Stimulated activated CD8-positive, alpha-beta memory T cell treated with anti-CD3 and anti-CD28 coated beads, Interleukin-7, amount 100 ng/mL, for 1 hour (primary cell): ENCODE measurements at places on chromosomes 4 and X.

DNA sequence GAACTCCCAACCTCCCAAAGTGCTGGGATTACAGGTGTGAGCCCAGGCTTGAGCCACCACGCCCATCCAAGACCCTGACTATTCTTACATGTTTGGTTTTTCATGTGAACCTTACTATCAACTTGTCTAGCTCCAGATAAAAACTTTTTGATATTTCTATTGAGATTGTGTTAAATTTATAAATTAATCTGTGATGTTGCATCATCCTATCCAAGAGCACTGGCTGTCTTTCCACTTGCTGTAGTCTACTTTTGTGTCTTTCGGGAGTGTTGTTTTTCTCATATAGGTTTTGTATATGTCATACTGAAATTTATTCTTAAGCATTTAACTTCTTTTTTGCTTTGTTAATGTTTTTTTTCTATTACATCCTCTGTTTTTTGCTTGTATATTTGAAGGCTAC lies 34.6 kb downstream of the BRCC3 start:
- no peak for DNase-seq

GRCh38 chrX:155031657-155032056 lies 5.0 kb downstream of the FUNDC2 start:
- DNase-seq, result no peak

DNA sequence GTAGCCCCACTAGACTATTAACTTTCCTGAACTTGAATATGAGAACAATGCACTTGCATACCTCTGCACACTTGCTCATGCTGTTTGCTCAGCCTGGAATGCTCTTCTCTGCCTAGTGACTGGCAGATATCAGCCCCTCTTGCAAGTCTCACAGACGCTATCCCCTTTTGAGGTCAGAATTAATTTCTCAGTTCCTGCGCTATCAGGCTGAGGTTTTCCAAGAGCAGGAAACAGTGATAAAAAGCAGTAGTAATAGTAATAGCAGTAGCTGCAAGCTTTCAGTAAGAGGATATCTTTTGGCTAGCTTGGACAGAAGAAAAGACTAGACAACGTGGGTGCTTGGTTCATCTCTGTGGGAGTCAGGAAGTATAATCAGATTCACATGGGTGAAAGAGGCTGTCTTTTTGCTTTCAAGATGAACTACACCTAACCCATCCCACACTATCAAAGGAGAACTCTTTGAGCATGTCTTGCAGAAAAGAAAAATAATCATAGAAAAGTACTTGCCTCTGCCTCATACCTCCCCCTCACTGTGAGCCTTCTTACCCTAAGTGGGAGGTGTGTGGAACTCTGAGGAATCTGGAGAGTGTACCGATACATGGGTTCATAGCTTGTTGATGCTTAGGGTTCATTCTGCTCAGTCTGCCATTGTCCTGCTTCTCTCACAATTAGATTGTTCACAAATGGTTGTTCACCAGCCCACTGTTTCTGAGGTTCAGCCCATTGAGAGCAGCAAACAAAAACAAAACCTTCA lies 11.3 kb upstream of the DRP2 start:
- DNase-seq, result no peak

- DNase-seq, result no peak
Observed at GRCh38 chr4:100100985-100101384, 89.3 kb downstream of the DDIT4L start.

DNA sequence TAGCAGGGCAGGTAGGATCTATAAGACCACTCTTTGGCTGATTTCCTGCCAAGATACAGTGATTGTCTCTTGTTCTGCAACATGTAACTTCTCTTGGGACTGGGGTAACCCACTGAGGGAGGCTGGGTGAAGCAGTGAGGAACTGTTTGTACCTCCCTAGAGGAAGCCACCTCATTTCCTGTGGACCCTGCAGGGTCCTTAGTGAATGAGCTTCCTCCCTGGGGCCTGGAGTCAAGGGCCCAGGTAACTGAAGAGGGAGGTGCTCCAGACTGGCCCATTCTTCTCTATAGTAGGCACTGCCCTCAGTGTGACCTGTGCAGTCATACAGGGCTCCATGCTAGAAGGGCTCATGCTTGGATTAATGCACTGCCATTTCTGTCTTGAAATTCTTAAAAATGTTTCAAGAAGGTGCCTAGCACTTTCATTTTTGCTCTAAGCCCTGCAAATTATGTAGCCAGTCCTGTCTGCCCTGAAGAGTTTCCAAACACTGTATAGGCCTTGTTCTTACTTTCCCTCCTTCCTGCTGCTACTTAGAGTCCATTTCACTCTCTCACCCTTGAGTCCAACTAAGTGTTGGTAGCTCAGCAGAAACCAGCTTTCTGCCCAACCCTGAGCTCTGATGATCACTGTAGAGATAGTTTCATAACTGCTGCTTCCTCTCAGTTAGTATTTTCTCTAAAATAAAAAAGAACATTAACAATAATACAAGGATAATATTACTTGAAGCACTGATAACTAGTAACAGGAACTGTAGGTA lies 8.5 kb upstream of the GRIA3 start:
- DNase-seq, result no peak

DNA sequence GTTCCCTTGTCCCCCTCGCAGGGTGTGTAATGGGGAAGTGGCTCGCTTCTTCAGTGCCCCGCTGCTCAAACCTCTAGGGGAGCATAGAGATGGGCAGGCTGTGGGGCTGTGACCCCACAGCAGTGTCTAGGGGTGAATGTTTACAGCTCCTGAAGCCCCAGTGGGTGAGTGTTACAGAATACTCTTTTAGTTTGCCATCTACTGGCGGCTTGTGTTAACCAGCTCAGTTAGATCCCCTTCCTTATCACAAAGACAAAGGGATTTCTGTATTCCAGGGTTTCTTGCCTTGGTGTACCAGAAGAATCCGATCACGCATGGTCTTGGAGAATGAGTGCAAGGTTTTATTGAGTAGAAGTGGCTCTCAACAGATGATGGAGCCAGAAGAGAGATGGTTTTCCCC lies 108.1 kb upstream of the IQCM start:
- DNase-seq, result no peak

DNA sequence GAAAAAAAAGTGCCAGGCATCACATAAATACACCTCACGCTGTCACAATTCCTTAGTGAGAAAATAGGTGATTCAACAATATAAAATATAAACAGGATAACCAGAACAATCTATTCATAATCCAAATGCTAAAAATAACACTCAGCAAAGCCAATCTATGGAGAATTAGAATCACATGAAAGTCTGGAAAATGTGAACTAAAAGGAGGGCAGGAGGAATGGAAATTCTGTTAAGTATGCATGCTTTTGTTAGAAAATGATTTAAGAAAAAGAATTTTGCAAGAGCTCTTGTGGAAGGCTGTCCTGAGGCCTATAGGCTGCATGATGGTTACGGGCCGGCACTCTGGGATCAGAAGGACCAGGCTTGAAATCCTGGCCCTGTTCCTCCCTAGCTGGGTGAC lies 70.6 kb upstream of the PROM1 start:
- no peak for DNase-seq

DNA sequence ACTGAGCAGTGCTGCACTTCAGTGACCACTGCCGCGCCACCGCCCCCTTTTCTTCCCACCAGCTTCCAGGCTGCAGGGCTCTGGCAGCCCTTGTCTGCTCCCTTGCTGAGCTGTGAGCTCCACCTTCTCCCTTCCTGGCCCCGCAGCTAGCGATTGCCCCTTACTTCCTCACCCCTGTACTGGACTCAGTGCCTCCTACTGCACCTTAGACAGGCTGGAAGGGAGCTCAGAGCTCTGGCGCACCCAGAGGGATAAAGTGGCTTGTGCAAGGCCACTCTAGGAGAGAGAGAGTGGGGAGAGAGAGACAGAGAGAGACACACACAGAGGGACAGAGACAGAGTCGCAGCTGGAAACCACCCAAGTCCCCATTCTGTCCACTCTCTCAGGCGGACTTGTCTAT lies 6.0 kb downstream of the RASL11B start:
- no peak for DNase-seq

- DNase-seq, result no peak
Observed at GRCh38 chr4:55172694-55173287, 47.4 kb upstream of the KDR start.

DNA sequence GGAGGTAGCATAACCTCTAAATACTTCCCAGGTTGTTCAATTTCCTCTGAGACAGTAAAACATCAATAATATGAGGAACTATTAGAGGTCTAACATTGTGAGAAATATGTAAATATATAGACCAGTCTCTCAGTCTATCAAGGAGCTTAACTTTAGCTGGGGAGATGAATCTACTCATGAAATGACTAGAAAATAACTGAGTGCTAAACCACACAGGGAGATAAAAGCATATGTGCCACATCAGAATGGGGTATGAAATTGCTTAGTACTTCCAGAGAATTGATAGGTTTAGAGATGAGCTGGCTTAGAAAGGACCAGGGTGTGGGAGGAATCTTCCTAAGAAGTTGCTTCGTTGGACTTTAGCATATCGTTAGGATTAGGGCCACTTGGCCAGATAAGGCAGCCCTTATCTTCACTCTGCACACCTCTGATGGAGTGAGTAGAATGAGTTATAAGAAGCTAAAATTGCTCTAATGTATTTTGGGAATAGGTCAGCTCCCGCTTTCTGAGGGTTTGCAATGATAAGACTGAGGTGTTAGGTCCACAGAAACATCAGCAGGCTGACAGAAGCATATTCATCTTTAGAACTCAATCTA lies 299.2 kb downstream of the UNC5C start:
- DNase-seq, result no peak

DNA sequence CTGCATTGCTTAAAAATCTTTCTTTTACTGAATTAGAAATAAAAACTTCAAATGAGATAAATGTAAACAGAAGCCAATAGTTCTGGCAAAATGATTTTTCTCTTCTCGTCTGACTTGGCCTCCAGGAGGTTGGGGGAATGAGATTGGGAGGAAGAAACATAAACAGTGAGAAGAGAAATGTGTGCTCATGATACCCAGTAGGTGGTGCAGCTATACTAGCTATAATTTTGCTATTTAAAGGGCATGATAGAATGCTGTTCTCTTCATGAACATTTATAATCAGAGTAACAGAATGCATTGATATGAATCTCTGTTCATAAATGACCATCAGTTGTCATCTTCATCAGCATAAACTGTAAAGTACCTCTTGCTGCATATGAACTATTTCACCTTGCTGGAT lies 85.5 kb downstream of the TACR3 start:
- no peak for DNase-seq

- no peak for DNase-seq
Observed at GRCh38 chr4:112073181-112073580, 72.1 kb upstream of the FAM241A start.

DNA sequence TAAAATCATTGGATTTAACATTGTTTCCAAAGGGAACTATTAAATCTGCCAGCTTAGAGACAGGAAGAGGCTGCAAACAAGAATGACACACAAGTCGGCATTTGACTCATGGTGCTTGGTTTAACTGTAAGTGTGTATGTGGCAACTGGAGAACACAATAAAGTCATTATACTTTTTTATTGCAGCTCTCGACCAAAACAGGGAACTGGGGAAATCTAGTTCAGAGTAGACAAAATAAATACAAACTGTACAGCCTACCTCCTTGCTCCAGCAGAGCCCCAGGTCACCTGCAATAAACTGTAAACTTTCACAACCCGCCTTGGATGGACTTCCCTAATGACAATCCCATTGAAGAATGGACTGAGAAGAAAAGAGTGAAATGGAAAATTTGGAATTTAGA lies 24.0 kb downstream of the NPY5R start:
- DNase-seq, result no peak

DNA sequence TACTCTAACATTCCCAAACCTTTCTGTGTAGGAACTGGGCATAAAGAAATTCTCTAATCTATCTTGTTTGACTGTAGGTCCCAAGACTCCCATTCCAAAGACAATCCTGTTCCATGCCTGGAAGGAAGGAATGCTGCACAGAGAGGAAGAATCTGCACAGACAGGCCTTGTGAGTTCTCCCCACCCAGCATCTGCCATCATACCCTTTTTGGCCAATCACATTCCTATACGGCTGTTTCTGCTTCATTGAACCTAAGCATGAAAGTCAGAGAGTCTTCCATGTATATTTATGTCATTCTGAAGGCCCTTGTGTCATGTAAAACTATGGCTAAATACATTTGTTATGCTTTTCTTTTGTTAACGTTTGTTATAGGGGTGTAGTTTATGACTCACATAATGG lies 667.7 kb upstream of the IGFBP7 start:
- no peak for DNase-seq

DNA sequence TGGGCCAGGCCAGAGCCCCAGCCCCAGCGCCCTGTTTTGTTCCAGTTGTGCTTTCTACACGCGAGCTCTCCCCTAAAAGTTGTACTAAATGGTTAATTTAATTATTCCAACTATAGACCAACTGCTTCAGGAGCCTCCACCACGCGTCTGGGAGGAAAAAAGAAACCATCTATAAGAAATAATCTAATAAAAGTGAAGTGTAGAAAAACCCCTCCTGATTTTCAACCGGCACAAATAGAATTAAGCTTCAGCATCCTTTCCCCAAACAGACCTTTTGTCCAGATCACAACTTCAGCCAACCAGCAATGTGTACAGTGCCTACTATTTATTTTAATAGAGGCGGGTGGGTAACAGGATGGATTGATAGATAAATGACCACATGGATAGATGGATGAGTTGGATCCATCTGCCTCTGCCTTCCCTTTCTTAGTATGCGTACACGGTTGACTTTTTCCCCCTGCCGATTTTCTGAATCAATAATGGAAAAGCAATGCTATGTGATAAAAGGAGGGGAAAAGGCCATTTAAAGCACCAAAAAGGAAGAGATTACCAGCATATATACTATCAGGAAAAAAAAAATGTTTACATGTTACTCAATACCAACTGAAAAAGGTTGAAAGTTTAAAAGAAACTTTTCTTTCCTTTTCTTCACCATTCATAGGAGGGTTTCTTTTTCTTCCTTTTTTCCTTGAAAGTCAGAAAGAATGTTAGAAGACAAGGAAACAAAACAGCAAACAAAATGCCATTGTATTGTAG lies 3.7 kb upstream of the PHOX2B start:
- no peak for DNase-seq

DNA sequence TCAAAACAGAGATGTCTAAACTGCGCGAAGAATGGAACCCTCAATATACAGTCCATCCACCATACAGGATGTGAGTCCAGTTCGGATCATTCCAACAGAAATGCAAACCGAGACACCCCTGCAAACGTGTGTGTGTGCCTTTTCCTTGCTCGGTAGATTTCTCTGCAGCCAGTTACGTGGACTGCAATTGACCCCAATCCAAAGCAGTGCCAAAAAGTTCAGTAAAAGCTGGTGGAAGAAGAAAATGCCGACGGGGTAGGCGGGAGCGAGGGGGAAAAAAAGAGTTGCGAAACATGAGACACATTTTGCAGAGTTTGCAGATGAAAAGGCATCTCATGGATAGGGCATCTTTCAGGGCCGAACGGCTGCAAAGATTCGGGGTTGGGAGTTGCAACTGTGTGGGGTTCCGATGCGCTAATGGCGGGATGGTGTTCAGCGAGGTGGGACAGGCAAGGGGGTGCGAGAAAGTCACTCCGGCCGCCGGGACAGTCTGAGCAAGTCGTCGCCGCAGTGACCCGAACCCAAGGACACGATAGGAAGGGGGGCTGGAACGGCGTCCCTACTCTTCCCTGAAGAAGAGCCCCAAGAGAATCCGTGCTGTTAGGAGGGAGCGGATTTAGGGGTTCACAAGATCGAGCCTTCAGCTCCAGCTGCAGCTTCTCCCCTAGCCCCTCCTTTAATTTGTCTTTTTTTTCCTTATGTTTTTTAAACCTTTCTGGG lies 3.8 kb downstream of the PHOX2B start:
- no peak for DNase-seq
